Activated CD8-positive, alpha-beta T cell treated with anti-CD3 and anti-CD28 coated beads for 36 hours (primary cell): ENCODE measurements at places on chromosomes 5 and 9. TPM values are rescaled to one million over a fixed set of nuclear protein-coding genes. Genes with fewer than 3 reads are reported as not detected.

DNA sequence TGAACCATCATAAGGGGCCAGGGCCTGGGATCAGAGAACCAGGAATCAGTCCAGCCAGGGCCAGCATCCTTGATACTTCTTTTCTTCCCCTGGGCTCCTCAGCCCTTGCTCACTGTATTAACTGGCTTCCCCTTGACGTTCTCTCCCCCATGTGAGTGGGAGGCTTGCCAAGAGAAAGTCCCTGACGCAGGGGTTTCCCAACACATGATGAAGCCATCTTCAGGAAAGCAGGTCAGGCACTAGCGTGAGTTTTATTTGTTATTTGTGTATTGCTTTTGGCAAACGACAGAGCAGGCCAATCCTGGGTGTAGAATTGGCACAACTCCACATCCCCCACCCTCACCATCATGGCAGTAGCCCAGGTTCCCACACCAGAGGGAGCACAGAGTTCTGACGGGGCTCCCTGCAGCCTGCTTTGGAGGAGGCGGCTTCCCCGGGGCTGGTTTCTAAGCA is 165.5 kb upstream of the NFIL3 start:
- DNase-seq: no peak

The INSL6 gene
- total RNA-seq: not detected

GRCh38 chr5:131533836-131534235 is 101.2 kb downstream of the RAPGEF6 start:
- no peak for DNase-seq

The GPX3 gene
- total RNA-seq: not detected

DNA sequence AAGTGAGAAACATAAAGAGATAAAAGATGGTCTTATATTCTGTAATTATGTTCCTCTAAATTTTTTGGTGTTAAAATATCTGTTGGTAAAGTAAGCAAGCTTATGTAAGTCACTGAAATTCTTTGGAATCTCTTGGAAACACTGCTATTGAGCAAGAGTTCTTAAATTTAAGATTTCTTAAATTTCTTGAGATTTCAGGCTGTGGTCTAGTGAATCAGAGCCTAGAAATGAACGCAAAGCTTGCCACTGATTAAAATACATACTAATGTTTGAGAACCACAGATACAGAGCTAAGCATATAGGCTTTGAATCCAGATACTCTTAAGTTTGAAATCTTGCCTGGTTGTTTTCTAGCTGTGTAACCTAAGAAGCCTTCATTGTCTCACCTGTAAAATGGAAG is 133.4 kb downstream of the TRPM3 start:
- DNase-seq: no peak
